Liver (tissue), 10 donors: ENCODE measurements at places on chromosomes 1 and 21. TPM values are rescaled to one million over a fixed set of nuclear protein-coding genes. Genes with fewer than 3 reads are reported as not detected.

DNA sequence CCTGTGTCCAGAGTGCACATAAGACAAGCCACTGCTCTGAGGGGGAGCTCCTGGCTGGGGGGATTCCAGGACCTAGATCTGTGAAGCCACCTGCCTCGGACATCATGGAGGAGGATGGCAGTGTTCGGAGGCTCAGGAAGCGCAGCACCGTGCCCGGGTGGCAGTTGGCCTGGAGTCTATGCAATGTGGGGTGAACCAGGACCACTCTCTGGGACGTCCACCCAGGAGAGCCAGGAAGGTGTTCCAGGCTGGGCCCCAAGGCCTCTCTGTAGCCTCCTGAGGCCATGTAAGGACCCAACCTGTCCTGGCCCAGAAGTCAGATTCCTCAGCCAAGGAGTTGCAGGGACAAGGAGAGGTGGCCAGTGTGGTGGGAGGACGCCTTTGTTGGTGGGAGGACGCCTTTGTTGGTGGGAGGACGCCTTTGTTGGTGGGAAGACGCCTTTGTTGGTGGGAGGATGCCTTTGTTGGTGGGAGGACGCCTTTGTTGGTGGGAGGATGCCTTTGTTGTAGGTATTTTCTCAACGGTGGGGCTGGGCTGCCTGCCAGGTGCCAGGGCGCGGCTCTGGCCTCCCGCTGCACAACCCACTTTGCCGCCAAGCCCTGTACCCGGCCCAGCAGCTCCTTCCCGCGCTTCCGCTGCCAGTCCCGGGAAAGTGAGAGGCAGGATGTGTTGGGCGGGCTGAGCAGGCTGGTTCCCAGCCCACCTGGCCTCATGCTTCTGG lies 30.6 kb upstream of the BMP8B start:
- DNase-seq: no peak

- no peak for DNase-seq
Measured at GRCh38 chr1:37509181-37509580, 5.4 kb downstream of the MEAF6 start.

DNA sequence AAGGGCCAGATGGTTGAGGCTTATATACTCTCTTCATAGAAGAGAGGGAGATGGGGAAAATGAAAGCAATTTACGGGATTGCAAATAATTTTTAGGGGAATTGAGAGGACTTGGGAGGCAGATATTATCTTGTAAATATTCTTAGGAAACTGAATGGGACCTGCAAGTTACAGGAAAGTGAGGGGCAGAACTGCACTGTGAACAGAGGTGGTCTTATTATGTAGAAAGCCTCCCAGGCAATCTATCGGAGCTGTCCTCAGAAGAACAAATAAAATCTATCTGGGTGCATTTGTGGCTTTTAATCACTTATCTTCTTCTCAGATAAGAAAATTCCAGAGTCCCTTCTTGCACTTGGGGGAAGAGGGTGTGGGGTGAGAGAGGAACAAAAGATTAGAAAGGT lies 223.5 kb downstream of the RHOU start:
- no peak for DNase-seq

DNA sequence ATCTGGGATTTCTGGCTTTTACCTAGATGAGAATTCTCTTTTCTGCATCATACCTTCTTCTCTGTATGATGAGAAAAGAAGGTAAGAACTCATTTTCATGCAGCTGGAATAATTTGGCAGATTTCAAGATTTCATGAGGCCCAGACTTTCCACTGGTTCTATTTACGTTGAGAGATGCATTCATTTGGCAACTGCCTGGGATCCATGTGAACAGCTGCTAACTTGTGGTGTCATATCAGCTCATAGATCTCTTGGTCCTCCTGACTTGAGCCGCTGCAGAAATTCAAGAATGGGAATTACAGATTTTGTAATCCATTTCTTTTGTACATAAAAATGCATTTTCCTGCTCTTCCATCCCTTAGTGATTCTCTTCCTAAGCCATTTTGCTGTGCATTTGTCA lies 17.1 kb upstream of the C1orf87 start:
- DNase-seq: no peak

DNA sequence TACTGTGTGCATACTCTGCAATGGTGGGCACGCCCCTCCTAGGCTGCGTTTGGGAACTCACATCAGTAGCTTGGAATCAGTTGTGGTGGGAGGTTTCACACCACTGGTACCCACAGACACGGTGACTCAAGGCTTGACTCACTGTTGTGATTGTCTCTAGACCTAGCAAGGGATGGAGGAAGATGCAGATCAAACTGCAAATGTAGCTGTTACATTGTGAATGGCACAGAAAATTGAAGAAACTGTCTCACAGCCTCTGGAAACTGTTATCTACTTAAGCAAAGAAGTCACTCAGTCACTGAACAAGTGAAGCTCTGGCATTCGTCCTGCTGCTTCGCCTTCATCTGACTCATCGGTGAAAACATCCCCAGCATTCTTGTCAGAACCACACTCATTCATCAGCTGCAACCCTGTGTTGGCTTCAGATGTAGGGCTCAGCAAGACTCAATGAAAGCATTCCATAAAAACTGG lies 59.5 kb downstream of the POFUT2 start:
- DNase-seq: no peak

GRCh38 chr21:39386194-39386593 lies 37.3 kb upstream of the HMGN1 start:
- DNase-seq: peak; percentile 36

DNA sequence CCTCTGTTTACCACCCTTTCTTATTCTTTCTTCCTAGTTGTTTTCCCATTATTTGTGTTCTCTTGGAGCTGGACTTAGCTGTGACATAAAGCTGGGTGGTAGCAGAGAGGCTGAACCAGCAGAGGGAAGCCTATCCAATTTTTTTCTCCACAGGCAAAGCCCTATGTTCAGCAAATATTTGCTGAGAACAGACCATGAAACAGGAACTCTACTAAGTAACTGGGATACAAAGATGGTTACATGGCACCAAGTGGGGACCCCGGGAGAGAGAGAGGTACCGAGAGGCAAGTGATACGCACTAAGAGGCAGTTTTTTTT lies 6.6 kb downstream of the CFAP141 start:
- DNase-seq: no peak

DNA sequence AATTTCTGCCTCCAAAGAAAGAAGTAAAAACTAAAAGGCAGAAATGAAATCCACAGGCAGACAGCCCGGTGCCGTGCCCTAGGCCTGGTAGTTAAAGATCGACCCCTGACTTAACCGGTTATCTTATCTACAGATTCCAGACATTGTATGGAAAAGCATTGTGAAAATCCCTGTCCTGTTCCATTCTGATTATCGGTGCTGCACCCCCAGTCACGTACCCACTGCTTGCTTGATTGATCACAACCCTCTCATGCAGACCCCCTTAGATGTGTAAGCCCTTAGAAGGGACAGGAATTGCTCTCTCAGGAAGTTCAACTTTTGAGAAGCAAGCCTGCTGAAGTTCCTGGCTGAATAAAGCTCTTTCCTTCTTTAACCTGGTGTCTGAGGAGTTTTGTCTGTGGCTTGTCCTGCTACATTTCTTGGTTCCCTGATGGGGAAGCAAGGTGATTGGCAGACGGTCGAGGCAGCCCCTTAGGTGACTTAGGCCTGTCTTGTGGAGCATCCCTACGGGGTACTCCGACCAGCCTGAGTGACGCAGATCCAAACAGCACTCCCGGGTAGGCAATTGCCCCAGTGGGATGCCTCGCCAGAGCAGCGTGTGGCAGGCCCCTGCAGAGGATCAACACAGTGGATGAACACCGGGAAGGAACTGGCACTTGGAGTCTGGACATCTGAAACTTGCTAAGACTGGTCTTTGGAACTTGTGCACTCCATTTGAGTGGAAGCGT lies 111.2 kb upstream of the PPM1J start:
- DNase-seq: no peak

- no peak for DNase-seq
Measured at GRCh38 chr1:69733061-69733460, 165.3 kb downstream of the LRRC7 start.

- no peak for DNase-seq
Measured at GRCh38 chr1:24934310-24935195, 4.5 kb upstream of the RUNX3 start.

GRCh38 chr1:107919953-107920352 lies 45.0 kb downstream of the VAV3 start:
- no peak for DNase-seq

DNA sequence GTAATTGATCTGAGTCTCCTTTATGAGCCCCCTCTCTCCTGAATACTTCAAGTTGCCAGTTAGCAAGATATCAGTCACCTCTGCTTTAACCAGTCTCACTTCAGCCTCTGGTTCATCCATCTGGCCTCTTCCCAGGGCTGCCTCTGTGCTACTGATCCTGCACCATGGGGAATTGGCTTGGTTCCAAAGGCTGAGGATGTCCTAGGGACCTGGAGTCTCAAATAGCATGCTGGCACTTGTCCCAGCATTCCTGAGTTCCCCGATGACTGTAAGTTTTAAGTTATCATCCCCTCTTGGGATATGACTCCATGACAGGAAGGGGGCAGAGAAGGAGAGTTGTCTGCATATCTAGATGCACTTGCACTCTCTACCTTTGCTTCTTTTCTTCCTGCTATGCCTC lies 252.0 kb downstream of the PTBP2 start:
- no peak for DNase-seq

- DNase-seq: no peak
Measured at GRCh38 chr1:21931171-21932093, 5.7 kb downstream of the HSPG2 start.

- DNase-seq: no peak
Measured at GRCh38 chr1:208233546-208233945, 10.6 kb downstream of the PLXNA2 start.

- no peak for DNase-seq
Measured at GRCh38 chr1:65235867-65236805, 73.2 kb upstream of the DNAJC6 start.

GRCh38 chr1:70992521-70992920 lies 55.1 kb downstream of the PTGER3 start:
- DNase-seq: no peak

DNA sequence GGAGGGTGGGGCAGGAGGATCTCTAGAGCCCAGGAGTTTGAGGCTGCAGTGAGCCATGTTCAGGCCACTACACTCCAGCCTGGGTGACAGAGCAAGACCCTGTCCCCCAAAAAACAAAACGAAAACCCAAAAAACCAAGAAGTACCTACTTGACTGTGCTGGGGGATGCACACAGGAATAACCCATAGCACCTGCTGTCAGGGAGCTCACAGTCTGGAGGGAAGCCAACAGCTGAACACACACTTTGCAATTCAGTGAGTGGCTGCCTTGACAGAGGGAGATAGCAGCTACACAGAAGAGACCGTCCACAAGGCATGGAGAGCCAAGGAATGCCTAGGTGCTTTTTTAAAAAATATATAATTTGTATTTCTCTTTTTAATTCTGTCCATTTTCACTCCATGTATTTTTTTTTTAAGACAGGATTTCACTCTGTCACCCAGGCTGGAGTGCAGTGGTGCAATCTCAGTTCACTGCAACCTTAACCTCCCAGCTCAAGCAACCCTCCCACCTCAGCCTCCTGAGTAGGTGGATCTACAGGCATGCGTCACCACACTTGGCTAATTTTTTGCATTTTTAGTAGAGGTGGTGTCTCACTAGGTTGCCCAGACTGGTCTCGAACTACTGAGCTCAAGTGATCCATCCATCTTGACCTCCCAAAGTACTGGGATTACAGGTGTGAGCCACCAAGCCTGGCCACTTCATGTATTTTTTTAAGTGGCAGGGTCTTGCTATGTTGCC lies 68.7 kb downstream of the NID1 start:
- DNase-seq: no peak

GRCh38 chr1:211589782-211590721 lies 11.1 kb upstream of the SLC30A1 start:
- no peak for DNase-seq

- DNase-seq: no peak
Measured at GRCh38 chr1:6099297-6099696, 53.6 kb downstream of the KCNAB2 start.

DNA sequence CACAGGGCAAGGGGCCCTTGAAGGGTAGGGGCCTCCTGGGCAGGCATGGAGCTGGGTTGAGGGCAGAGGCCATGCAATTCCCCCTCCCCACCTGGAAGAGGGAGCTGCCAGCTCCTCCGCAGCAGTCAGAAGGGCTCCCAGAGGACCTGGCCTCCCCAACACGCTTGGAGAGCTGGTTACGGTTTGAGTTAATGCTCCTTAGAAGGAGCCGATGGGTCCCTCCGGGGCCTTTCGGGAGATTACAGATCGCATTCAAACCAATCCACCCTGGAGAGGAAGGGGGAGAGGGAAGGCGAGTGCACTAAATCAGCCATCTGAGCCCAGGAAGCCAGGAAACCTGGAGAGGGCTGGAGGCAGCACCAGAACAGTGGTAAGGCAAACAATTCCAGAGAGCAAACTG lies 106.3 kb upstream of the CSF3R start:
- DNase-seq: no peak

- no peak for DNase-seq
Measured at GRCh38 chr1:190244406-190244805, 233.3 kb downstream of the BRINP3 start.

GRCh38 chr1:163875927-163876320 lies 554.2 kb downstream of the NUF2 start:
- no peak for DNase-seq

GRCh38 chr1:115463347-115463746 lies 125.3 kb upstream of the NGF start:
- DNase-seq: no peak

- DNase-seq: peak; percentile 61
Measured at GRCh38 chr1:203629507-203630082, 3.0 kb downstream of the ATP2B4 start.

DNA sequence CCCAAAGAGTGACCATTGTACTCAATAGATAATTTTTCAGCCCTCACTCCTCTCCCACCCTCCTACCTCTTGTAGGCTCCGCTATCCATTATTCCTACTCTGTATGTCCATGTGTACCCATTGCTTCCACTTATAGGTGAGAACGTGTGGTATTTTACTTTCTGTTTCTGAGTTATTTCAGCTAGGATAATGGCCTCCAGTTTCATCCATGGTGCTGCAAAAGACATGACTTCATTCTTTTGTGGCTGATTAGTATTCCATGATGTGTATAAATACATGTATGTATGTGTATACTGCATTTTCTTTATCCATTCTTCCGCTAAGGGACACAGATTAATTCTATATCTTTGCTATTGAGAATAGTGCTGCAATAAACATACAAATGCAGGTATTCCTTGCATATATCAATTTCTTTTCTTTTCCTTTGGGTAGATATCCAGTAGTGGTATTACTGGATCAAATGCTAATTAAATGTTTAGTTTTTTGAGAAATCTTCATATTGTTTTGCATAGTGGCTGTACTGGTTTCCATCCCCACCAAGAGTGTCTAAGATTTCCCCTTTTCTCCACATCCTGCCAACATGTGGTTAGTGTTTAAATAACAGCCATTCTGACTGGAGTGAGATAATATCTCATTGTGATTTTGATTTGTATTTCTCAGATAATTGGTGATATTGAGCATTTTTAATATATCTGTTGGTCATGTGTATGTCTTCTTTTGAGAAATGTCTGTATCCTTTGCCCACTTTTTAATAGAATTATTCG lies 4.9 kb downstream of the LY9 start:
- no peak for DNase-seq

ASCL5 gene
- polyA plus RNA-seq: not detected

KLF17 gene
- polyA plus RNA-seq: not detected

LAMC2 gene
- polyA plus RNA-seq: 0.14 TPM

FAM167B gene
- 9.2 TPM for polyA plus RNA-seq

MPZ gene
- 0.97 TPM for polyA plus RNA-seq

ARHGEF16 gene
- 2.4 TPM for polyA plus RNA-seq
